ENCODE measurements at places on chromosomes 4 and X.

DNA sequence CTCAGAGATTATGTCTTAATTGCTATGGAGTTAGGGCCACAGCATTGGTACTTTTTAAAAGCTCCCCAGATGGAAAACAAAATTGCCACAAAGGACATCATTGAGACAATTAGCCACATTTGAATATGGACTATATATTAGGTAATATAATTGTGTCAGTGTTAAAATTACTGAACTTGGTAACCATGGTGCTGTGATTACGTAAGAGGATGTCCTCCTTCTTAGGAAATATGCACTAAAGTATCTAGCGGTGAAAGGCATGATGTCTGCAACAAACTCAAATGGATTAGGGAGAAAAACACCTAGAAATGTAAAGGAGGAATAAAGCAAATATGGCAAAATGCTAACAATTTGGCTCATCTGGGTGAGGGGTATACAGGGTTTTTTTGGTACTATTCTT lies 89.9 kb upstream of the PAK3 start:
- no peak for DNase-seq

DNA sequence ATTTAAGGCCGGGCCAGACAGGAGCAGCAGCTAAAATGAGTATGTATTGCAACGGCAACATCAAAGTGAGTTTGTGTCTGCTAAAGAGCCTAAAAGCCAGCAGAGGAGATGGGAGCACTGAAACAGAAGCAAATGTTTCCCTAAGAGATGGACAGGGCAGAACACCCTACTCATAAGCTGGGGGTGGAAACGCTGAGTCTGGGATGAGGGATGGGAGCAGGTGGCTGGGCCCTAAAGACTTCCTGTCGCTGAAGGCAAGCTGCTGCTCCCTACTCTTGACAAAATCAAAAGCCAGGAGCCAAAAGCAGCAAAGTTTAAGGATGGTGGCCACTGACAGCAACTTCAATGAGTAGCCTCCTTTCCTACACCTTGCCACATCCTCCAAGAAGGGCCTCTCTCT lies 40.6 kb upstream of the NAP1L5 start:
- DNase-seq = no peak

DNA sequence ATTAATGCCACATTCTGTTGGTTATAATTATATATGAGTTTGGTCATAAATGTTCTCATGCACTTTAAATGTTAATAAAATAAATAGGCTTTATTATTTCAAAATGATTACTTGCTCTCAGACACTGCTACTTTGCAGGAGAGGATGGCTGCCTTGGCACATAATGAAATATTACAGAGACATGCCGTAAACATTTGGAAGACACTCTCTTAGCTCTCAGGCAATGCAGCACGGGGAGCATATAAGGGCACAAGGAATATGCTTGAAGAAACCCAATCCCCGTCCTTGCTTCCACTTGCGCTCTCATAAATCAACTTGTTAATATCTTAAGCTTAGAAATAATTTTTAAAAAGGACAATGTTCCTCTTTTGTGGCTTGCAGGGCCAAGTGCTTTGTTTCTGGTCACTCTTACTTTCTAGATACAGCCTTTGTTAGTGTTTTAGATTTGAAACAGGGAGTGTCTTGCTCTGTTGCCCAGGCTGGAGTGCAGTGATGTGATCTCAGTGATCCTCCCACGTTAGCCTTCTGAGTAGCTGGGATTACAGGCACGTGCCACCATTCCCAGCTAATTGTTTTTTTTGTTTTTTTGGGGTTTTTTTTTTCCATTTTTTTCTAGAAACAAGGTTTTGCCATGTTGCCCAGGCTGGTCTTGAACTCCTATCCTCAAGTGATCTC lies 445.0 kb downstream of the SPRY1 start:
- DNase-seq = no peak

GRCh38 chrX:63919081-63919480 lies 134.1 kb upstream of the ARHGEF9 start:
- DNase-seq = no peak

GRCh38 chr4:1834047-1834775 lies 21.7 kb downstream of the LETM1 start:
- no peak for DNase-seq

GRCh38 chr4:1363513-1363912 lies 16.5 kb downstream of the UVSSA start:
- no peak for DNase-seq

- DNase-seq = no peak
Observed at GRCh38 chr4:793941-794621, 31.8 kb downstream of the CPLX1 start.

DNA sequence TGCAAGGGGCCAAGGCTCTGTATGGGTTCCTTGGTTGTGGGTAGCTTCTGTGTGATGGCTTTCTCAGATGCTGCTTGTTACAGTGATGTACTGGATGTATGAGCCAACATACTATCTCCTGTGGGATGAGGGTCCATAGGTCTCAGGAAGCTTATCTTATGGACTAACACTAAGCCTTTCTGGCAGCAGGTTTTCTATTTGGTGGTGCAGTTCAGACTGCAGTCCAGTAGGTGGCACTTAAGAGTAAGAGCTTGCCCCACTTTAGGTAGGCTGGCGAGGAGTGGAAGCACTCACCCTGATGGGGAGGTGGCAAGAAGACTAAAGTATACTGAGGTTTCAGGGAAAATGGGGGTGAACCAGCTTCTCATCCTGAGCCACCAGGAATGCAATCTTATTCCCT lies 306.7 kb upstream of the MAOA start:
- DNase-seq = no peak

DNA sequence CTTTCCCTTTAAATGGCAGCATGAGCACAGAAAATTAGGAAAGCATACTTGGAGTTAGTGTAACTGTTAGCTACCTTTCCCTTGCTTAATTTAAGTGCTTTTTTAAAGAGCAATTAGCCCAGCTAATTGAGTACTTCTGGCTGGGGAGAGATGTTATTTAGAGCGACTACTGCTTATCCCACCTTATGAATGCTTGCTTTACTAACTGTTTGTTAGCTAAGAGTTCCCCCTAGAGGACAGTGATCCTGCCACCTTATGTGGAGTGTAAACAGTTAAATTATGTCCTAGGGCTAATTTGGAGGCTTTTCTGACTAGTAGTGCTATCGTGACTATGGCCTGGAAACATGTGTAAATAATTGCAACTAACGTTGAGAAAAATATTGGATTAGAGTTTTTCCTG lies 909.4 kb downstream of the FSTL5 start:
- no peak for DNase-seq

- no peak for DNase-seq
Observed at GRCh38 chrX:130575831-130576389, 174.1 kb downstream of the RBMX2 start.

- no peak for DNase-seq
Observed at GRCh38 chr4:141153751-141154510, 20.7 kb upstream of the RNF150 start.

- no peak for DNase-seq
Observed at GRCh38 chr4:174172274-174172673, 111.2 kb downstream of the FBXO8 start.

- no peak for DNase-seq
Observed at GRCh38 chr4:182832352-182833120, 84.7 kb downstream of the DCTD start.

DNA sequence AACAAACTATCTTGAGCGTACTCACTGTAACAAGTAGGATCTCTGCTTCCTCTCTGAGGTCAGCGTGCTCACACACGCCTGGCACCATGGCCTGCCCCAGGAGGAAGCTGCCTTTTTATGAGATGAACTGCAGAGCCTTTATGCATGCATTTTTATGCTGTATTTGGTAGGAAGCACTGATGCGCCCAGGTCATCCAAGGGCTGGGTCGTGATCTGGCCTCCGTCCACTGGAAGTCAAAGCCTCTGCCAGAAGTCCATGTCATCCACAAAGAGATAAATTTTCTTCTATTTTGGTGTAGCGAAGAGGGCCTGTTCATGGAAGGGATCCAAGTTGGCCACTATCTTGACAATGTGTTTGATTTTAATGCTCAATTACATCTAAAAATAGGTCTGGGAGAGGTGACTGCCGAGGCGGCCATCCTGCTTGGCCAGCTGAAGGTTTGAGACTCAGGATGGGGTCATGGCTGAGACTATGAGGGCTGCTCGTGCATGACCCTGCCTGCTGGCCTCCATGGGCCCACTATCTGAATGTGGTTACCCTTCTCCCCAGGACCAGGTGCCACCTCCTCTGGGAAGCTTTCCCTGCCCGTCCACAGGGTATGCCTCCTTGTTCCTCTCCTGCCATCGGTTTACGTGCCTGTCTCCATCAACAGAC lies 50.3 kb downstream of the HTRA3 start:
- DNase-seq = no peak

DNA sequence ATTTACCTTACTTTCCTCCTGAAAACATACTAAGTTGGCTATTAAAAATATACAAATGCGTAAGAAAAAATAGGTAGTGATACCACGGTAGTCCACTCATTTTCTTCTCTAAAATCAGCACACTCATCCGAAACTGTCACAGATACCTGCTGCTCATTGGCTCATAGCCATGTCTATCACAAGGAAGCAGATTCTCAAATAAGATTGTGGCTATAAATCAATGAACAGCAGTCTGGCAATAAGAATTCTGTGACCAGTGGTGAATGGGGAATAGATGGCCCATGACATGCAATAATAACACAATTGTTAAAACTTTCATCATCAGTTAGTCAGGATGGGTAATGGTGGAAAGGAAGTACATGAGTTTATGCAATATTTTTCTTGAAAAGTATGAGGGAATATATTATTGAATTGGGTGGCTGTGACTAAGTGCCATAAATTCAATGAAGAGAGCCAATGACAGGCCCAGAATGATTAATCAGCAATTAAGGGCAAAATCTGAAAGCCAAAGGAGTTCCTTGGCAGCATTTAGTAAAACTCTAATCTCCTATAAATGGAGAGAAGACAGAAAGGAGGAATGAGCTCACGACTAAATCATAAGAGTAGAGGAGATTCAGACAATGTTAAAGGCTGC lies 202.3 kb upstream of the NEIL3 start:
- DNase-seq = no peak

DNA sequence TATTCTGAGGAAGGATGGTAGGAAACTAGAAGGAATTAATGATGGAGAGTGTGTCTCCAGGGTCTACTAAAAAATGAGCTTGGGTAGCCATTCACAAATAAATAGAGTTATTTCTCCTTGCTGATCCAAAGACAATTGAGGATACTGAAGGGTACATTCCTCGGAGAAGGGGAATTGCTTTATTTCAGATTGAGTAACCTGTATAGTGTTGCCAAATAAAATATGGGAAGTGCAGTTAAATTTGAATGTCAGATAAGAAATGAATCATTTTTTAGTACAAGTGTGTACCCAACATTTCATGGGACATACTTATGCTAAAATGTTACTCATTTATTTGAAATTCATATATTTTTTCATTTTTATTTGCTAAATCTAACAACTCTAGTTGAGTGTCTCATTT lies 16.0 kb upstream of the VSIG1 start:
- DNase-seq = no peak

GRCh38 chr4:156952078-156952759 lies 19.4 kb downstream of the PDGFC start:
- DNase-seq = no peak

GRCh38 chr4:36310793-36311192 lies 29.4 kb downstream of the DTHD1 start:
- no peak for DNase-seq

GRCh38 chr4:80446248-80446647 lies 110.7 kb downstream of the CFAP299 start:
- no peak for DNase-seq

DNA sequence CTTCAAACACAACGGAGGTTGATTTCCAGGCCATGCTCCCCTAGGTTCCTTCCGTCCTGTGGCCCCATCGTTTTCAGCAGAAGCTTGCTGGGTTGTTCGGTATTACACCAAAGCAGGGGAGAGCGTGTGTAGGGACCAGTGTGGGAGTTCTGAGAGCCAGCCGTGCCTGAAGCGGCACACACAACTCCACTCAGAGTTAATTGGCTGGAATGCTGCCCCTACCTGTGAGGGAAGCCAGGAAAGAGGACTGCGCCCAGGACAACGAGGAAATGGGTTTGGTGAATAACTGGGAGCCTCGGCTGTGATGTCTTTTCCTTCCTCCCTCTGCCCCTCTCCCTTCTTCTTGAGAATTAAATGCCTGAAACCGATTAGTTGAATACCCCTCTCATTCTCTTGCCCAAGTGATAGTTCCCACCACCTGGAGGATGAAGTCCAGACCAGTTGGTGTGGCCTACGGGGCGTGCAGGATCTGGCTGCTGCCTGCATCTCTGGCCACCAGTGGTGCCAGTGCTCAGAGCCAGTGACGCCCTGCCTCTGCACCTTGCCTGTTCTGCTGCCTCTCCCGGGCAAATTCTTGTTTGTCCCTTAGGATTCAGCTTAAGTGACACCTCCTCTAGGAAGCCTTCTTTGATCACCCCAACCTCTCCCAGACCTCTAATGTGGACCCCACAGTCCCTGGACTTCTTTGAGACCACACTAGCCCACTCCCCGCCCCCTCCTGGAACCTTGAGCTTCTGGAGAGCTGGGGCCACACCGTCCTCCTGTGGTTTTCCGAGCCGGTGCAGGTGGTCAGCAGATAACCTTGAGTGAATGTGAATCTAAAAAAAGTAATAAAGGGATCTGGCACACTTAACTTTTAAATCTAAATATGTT lies 33.6 kb downstream of the TBC1D14 start:
- no peak for DNase-seq

GRCh38 chrX:55450259-55450658 lies 1.7 kb upstream of the MAGEH1 start:
- no peak for DNase-seq

DNA sequence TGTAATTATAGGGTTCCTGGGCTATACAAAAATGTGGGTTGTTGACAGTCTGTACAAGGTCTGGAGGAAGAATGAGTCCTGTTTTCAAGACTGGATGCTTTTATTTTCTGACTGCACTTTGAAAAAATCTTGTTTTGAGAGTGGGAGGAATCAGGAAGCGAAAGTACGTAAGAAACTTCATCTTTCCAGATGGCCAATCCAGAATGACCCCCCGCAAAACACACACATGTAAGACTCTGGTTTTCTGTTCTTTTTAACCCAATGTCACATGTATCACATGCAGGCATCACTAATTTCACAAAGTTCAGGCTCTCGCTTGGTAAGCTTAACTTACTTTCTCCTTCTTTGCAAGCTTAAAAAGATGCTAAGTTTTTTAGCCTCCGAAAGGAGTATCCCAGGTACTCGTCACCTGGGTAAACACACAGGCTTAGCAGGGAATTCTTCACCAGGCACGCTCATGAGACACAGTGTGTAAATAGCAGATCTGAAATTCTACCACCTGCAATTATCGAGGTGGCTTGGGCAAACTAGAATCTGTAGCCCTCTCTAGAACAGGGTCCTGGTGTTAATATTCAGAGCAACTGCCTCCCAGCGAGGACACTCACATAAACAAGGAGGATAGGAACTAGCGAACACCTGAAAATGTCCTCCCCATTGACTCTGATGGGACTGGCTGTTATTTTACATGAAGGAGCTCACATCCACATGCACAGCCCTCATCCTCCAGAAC lies 90.7 kb downstream of the NSUN7 start:
- no peak for DNase-seq

DNA sequence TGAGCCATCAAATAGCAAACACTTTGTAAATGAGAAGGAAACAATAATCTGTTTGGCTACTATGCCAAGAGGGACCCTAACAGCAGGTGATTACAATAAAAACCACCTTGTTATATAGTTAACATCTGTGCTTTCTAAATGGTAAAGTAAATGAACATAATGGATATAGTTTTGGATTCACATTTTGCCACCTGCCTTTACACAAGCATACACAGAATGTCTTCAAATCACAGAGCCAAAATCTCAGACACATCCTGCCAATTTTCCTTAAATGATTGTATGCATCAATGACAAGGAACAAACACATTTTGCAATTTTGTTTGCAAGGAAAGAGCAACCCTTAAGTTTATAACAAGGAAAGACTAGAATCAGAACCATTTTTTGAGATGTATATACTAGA lies 334.2 kb downstream of the FSTL5 start:
- DNase-seq = no peak

- DNase-seq = no peak
Observed at GRCh38 chr4:95044324-95044837, 286.6 kb downstream of the BMPR1B start.
